Stimulated activated CD8-positive, alpha-beta memory T cell treated with anti-CD3 and anti-CD28 coated beads, Interleukin-4, amount 100 ng/mL, for 4 hours (primary cell): ENCODE measurements at places on chromosomes 11 and 22.

- DNase-seq: no peak
Observed at GRCh38 chr11:114200351-114201133, 95.7 kb upstream of the NNMT start.

- DNase-seq: no peak
Observed at GRCh38 chr11:105357146-105357545, 217.6 kb upstream of the CARD18 start.

DNA sequence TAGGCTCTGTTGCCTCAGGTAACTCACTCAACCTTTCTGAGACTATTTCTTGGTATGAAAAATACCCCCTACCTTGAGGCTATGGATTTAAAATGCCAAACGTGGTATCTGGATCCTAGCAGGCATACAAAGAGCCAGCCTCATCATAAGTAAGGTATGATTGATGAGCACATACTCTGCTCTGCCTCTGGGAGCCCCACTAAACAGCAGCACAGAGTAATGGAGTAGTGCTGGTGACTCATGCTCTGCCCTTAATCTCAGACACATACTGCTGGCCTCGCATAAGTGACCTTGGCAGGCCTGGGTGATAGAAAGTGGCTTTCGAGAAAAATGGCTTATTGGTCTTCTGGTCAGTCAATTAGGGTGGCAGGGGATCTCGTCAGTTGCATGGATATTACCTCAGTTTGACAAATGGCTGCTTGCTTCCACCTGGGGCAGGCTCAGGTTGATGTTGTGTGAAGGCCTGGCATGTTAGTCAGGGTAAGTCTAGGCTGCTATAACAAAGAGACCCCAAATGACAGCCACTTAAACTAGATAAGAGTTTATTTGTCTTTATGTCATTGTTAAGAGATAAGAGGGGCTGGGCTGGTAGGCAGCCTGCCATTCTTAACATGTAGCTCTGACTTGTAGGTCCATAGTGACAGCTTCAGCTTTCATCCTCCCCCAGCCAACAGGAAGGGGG lies 15.2 kb upstream of the SLC6A5 start:
- DNase-seq: no peak

- DNase-seq: no peak
Observed at GRCh38 chr11:120056301-120057027, 81.4 kb downstream of the TRIM29 start.
